ENCODE measurements at places on chromosomes 6 and 20.

GRCh38 chr6:490251-491037 is 98.9 kb downstream of the IRF4 start:
- DNase-seq, result no peak

- no peak for DNase-seq
Observed at GRCh38 chr20:416950-417800, 9.1 kb downstream of the RBCK1 start.

DNA sequence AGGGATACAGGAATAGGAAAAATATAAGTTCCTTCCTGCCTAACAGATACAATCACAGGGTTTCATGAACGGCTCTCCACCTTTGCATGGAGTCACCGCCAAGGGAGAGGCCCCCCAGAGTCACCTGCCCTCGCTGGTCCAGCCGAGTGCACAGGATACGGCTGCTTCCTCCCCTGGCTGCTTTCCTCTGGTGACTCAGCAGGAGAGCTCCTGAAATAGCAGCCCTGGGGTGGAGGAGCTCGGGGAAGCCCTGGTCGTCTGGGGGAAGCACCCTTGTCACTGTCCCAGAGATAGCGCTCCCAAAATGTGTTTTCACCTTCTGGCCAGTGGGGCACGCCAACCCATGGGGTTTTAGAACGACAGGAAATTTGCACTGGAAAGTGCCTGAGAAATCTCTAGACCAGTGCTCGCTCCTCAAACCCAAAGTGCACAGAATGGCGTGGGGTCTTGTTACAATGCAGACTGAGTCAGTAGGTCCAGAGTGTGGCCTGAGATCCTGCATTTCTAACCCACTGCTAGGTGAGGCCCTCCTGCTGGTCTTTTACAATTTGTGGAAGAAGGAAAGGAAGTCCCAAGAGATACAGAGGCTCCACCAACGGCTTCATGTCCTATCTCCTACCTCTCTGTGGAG is 35.9 kb upstream of the FAM50B start:
- DNase-seq, result no peak

- DNase-seq, result no peak
Observed at GRCh38 chr6:144578385-144579350, 293.5 kb downstream of the UTRN start.

DNA sequence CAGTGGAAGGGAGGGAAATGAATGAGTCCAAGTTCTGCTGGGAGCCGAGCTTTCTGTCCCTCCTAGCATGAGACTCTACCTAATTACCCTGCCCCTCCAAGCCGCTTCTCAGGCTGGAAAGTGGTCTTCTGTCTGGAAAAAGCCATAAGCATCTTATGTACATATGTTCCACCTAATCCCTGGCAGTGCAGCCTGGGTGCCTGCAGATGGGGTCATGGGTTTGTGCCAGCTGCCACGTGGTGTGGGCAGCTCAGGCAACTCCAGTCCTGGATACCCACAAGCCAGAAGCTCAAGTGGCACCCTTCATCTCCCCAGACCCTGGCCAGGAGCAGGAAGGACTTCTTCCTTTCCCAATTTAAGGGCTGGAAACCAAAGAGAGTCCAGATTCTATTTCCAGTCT is 253.1 kb downstream of the LY86 start:
- DNase-seq, result no peak
